ENCODE measurements at places on chromosomes 7 and 10.
A peak's percentile ranks its signal among the peaks of the same experiment; 100 is the strongest.

DNA sequence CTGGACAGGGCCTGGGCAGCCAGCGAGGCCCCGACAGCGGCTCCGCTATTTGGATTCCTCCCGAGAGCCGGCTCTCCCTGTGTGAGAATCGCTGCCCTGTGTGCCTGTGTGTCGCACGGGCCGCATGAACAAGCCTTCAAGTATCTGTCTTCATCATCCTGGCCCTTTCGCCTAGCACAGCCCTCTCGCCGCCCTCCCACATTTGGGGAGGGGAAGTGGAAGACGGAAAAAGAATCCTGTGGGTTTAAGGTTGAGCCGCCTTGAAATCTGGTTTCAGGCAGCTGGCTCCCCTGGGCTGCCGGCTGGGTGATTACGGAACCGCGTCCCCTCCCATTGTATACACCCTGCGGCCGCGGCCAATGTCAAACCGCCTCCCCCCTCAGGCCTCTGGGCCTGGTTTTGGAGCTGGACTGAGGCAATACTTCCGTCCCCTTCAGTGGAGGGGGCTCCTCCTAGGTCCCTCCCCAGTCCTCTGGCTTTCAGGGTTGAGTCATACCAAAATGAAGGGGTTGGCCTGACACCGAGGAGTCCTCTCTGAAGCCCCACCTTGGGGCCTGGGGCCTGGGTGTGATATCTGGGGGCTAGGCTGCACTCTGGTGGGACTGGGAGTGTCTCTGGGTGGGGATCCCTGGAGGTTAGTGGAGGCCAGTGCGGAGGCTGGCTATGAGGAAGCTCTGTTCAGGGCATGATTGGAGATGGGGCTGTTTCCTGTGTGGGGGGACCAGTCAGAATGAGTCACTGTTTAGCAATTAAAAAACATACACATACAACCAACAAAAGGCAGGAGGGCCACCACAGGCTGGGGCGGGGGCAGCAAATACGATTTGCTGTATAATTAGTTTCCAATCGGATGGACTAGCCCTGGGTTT is 1.7 kb downstream of the TRIM8 start:
- peak; percentile 68 for DNase-seq

DNA sequence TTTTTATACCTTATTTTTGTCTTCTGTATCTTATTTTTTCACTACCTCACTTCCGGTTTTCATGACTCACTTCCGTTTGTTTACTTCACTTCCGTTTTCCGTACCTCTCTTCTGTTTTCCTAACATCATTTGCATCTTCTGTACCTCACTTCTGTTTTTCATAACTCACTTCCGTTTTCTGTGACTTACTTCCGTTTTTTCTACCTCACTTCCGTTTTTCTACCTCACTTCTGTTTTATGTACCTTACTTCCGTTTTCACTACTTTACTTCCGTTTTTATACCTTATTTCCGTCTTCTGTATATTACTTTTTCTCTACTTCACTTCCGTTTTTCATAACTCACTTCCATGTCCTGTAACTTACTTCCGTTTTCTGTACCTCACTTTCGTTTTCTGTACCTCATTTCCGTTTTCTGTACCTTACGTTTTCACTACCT is 492.5 kb upstream of the AKR1E2 start:
- DNase-seq: no peak

- no peak for DNase-seq
Measured at GRCh38 chr10:44393834-44394547, 9.1 kb upstream of the CXCL12 start.

GRCh38 chr10:29841724-29842649 is 207.2 kb upstream of the SVIL start:
- DNase-seq: no peak

GRCh38 chr10:22453320-22453719 is 108.0 kb downstream of the SPAG6 start:
- DNase-seq: no peak

DNA sequence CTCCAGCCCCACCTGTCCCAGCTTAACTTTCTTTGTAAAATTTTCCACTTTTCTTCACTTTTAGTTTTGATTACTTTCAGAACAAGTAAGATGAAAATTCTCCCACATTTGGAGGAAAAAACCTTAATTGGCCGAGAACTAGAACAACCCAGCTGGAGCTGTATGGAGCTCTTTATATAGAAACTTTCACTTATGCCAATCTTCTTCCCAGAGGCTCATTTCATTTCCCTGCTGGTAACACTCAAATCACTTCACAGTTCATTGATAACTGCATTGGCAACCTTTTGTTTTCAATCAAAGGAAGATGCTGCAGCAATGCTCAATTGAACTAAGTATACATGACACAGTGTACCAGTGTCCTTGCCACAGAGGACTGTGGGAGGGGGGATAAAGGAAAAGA is 176.2 kb upstream of the NOBOX start:
- DNase-seq: no peak

DNA sequence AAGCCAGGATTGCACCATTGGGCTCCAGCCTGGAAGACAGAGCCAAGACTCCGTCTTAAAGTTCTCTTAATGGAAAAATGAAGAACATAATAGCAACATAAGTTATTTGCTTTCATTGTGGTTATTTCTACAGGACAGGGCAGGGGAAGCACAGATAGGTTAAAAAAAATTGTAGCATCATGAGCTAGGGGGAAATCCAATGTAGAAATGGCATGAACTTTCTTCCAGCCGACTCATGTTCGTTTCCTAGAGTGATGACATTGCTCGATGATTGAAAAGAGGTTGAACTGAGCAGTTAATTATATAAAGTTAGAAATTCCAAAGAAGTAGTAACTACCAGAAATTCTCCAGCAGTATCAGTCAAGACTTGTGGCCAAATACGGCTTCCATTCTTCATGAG is 64.9 kb downstream of the DAGLB start:
- no peak for DNase-seq

DNA sequence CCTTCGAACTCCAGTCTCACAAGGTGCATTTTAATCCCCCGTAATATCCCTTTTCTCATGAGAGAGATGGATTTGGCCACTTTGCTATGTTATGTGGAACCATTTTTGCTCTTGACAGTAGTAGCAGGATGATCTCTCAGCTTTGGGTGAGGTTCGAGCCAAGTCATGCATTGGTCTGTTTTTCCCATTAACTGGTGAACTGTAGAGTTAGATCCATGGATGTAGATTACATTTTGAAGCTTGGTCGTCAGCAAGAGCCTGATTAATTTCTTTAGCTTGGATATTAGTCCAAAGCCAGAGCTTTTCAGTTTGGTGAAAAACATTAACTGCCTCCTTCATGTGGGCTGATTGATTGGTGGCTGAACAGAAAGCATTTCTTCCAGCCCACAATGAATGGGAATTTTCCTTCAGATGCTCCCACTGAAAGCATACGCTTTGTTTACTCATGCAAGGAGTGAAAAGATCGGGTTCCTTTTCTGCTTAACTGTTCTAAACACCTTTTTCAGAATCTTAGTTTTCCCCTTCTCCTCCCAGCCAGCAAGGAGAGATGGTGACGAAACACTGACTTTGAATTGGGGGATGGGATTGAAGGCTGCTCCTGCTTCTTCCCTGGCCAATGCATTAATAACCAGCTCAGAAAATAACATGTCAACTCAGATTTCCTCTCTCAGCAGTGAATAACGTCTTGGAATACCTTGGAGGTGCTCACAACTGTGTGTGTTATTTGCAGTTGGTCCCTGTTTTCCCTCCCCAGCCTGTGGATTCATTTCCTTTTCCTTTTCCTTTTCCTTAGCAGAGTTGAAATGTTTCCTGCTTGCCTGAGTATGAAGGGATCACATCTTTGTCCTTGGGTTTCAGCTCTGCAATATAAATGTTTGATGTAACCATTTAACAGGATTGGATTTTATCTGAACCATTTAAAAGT is 351.8 kb upstream of the FZD8 start:
- DNase-seq: no peak

GRCh38 chr10:85617751-85618546 is 748.6 kb downstream of the GRID1 start:
- no peak for DNase-seq

- no peak for DNase-seq
Measured at GRCh38 chr7:73454424-73454823, 20.8 kb downstream of the FZD9 start.

GRCh38 chr7:45581271-45581780 is 7.2 kb downstream of the ADCY1 start:
- no peak for DNase-seq

DNA sequence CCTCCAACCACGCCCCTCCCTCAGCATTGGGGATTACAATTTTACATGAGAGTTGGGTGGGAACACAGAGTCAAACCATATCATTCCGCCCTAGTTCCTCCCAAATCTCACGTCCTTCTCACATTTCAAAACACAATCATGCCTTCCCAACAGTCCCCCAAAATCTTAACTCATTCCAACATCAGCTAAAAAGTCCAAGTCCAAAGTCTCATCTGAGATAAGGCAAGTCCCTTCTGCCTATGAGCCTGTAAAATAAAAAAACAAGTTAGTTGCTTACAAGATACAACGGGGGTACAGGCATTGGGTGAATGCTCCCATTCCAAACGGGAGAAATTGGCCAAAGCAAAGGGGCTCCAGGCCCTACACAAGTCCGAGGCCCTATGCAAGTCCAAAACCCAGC is 77.7 kb upstream of the CAPZA2 start:
- no peak for DNase-seq

GRCh38 chr10:123858907-123859652 is 32.5 kb downstream of the CPXM2 start:
- no peak for DNase-seq

GRCh38 chr7:47568547-47568946 is 13.4 kb downstream of the TNS3 start:
- DNase-seq: no peak

GRCh38 chr10:54710918-54711317 is 90.1 kb downstream of the PCDH15 start:
- no peak for DNase-seq

DNA sequence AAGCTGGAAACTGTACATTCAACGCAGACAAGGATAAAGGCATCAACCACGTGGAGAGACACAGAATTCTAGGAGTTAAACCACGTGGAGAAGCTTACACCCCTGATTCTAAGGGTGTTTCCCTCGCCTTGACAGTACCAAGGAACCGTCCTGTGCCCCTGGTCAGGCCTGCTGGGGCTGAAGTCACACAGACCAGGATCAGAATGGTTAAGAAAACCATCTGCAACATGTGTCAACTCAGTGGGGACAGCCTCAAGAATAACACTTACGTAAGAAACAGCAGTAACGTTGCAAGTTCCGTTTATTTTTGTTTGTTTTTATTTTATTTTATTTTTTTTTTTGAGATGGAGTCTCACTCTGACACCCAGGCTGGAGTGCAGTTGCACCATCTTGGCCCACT is 55.6 kb downstream of the CHST15 start:
- no peak for DNase-seq

DNA sequence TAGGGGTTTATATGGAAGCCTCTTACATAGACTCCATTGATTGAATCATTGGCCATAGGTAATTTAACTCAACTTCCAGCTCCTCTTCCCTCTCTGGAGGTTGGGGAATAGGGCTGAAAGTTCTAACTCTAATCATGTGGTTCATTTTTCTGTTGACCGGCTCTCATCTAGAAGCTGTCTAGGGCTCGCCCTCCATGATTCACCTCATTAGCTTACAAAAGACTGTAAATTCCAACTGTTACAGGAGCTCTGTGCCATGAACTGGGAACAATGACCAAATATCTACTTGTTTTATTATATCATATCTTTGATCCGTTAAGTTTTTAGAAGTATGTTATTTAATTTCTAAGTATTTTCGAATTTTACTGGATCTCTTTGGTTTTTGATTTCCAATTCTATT is 263.0 kb downstream of the TCF7L2 start:
- no peak for DNase-seq

GRCh38 chr7:92730808-92731207 is 105.6 kb downstream of the CDK6 start:
- DNase-seq: no peak

DNA sequence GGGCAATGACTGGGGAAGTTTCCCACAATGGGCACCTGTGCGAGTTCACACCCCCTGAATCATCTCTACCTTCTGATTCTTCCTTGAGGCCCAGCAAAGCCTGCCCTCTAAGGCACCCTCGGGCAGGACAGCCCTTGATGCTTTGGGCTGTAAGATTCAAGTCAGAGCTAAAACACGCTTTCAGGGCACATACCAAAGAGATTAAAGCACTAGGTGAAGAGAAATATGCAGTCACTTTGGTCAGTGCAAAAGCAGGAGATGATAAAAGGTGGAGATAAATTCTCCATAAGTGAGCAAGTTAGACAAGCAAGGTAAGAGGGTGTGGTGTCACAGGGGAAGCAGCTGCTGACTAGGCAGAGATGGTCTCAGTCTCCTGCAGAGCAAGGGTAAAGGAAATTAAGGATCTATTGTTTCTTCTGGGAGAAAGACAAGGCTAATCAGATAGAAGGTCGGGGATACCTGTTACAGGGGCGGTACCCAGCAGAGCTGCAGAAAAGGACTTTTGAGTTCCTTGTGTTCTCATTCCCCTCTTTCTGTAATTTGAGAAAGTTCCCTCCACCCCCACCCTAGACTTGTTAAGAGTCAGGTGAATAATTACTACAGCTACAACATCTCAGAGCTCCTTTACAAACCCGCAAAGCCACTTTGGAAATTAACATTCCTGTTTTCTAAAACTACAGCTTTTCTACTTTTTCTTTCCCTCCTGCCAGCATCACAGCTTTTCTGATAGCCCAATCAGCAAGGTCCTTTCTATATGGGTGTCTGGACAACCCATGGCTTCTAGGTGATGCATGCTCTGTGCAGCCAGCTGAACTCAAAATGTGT is 26.4 kb downstream of the PDLIM1 start:
- no peak for DNase-seq

GRCh38 chr10:124989526-124989925 is 47.6 kb downstream of the ZRANB1 start:
- no peak for DNase-seq

DNA sequence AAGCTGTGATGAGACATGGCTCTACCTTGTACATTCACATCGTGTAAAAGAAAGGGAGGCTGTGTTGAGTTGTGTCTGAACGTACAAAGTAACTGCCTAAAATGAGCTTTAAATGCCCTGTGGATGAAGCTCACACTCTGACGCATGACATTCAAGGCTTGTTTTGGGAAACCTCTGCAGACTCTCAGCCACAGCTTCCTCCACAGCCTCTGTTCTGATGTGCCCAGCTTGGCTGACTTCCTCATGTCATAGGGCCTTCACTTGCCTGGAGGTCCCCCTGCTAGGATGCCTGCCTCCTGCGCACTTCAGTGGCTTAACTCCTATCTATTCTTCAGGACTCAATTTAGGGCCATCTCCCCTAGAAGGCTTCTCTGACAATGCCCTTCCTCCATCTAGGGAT is 230.0 kb upstream of the HABP2 start:
- DNase-seq: no peak

DNA sequence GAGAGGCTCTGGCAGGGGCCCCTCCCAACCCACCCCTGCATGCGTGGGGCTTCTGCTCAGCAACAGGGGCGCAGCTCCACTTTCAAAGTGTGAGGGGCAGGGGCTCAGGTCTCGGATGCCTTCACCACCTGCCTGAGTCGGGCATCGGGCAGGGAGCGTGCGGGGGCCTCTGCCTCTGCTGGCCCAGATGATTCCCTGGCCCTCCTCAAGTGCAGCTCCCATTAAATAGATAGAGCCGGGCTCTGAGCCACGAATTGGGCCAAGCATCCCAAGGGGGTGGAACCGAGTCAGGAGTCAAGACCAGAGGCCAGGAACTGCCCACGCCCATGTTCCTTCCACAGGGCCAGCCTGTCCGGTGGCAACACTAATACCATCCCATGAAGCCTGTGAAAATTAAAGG is 108.9 kb upstream of the FAM20C start:
- no peak for DNase-seq
